ENCODE measurements at places on chromosomes 12 and 14.
A peak's percentile ranks its signal among the peaks of the same experiment; 100 is the strongest.

- DNase-seq, result no peak
Measured at GRCh38 chr14:97796511-97796910, 999.3 kb downstream of the VRK1 start.

DNA sequence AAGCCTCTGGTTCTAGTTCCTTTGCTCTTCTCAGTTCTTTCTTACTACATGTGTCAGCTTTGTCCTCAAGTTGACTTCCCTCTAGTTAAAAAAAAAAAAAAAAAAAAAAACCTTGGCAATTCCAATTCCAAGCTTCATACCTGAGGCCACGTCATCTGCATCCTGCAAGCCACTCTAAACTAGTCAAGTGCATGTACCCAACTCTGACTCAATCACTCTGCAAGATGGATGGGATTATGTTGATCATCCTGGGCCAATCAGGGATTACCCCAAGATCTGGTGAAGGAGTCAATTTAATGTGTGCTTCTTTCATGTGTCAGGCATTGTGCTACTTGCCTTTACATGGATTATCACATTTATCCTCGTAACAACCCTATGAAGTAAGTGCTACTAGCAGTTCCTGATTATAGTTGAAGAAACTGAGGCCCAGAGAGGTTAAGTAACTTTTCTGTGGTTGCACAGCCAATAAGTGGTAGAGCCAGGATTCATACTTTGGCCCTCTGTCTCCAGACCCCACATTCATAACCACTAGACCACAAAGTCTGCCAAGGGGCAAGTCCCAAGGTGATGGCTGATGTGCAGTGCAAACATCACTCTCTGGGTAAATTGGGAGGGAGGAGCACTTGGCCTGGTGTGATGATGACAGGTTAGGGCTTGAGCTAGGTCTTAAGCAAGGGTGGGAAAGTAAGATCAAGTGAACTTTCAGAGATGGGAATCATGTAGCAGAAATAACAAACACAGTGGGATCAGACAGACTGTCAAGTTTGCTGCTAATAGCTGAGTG is 17.3 kb upstream of the CCND2 start:
- DNase-seq, result no peak

DNA sequence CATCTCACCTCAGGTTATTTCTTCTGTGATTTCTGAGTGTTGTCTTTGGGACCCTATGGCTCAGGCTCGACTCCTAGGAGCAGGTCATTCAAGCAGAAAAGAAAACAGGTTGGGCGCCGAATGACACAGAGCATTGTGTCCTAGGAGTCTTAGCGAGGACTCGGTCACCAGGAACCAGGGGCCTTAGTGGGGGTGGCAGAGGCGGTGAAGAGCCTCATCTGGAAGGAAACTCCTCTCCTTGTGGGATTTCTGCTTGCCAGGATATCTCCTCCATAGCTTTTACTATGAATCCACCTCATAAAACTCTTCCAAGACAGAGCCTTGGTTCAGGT is 630 bp downstream of the PLEKHH1 start:
- DNase-seq, result no peak

- DNase-seq, result peak; percentile 30
Measured at GRCh38 chr12:56188131-56188777, 1.0 kb downstream of the SMARCC2 start.

- no peak for DNase-seq
Measured at GRCh38 chr14:96573473-96574100, 71.4 kb downstream of the PAPOLA start.

GRCh38 chr14:44297437-44297836 is 209.6 kb downstream of the FSCB start:
- DNase-seq, result no peak

- DNase-seq, result no peak
Measured at GRCh38 chr12:75345531-75345930, 11.1 kb downstream of the GLIPR1L1 start.

- no peak for DNase-seq
Measured at GRCh38 chr12:122501489-122501989, 807 bp upstream of the ZCCHC8 start.
